ENCODE measurements at places on chromosomes 7 and 10.

GRCh38 chr10:128364631-128365030 is 238.4 kb upstream of the MKI67 start:
- no peak for DNase-seq

DNA sequence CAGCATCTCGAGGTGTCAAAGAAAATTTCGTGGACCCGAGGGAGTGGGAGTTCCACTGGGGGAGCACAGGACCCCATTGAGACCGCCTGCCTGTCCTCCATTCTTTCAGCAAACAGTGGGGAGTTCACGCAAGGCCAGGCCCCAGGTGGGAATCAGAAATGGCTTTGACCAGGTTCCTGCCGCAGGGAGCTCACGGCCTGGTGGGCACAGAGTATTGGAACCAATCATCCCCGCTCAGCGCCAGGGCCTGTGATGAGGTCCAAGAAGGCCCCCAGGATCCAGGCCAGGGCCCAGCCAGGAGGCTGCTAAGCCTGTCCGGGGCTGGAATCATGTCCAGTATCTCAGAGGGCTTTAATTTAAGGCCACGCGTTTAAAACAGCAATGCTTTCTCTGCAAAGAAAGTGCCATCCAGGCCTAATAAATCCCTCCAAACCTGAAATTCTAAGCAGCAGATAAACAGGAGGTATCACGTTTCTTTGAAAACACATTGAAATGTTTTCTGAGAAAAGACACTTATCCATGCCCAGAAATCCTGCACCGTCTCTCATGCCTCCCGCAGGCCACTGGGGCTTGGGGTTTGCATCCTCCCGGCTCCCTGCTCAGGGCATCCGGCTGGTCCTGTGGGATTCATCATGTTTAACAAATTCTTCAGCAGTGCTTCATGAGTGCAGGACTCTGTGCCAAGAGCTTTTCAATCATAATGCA is 125.7 kb downstream of the OAT start:
- DNase-seq = peak; percentile 32

DNA sequence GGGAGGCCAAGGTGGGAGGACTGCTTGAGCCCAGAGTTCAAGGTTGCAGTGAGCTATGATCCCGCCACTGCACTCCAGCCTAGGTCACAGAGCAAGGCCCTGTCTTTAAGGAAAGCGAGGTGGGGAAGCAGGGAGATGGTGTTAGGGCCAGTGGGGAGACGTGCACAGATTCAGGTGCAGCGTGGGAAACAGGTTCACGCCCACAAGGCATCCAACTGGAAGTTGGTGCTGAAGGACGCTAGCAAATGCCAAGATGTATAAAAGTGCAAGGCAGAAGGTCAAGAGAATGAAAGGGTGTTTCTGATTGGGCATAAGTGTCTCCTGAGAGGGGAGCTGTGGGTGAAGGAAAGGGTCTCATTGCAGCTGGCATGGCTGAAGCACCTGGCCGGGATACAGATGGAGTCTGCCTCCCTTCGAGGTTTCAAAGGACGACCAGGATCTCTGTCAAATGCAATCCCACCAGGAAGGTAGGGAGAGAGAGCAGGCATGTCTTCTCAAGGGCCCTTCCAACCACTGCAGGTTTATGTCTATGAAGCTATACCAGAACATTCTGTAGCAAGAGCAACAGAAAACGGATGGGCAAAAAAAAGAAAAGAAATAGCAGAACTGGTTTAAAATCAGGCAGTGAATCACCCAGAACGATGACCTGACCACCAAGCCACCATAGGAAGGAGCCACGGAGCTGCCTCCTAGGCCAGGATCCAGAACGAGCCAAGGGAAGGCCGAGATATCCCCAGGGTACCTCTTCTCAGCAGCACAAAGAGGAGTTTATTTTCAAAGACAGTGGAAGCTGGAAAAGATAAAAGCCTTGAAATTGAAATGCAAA is 43.2 kb downstream of the GSDME start:
- DNase-seq = no peak

GRCh38 chr10:73979141-73979808 is 18.6 kb upstream of the VCL start:
- DNase-seq = no peak

DNA sequence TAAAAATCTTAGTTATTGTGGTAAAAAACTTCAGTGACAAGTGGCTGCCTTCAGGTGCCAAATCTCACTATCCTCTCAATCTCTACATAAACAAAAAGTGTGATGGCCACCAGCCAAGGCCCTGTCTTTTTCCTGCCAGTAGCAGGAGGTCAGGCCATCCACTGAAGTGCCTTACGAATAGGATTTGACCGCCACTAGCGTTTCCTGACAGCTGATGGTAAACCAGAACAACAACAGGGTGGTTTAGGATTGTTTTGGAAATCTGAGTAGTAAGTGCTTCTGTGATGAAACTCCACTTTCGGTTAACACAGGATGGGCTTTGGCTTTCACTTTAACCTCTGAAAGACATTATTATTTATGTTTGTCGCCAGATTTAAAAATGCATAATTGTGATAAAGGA is 55.7 kb upstream of the OGDHL start:
- no peak for DNase-seq

- no peak for DNase-seq
Measured at GRCh38 chr7:112886208-112886607, 96.0 kb upstream of the TMEM168 start.

GRCh38 chr10:53325066-53325465 is 552.5 kb upstream of the MBL2 start:
- no peak for DNase-seq

DNA sequence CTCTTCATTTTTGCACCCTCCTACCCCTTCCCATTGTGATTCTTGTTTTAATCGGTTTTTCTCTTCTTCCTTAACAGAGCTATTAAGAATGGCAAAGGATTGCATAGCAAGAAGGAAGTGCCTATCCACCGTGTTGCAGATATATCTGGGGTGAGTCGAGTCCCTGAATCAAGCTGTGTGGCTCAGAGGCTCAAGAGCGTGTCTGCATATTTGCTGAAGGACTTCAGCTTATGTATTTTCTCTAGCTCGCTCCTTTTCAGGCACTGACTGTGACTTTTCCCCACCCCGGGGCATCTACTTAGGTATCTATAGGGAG is 126.6 kb downstream of the LRRC4 start:
- DNase-seq = no peak

DNA sequence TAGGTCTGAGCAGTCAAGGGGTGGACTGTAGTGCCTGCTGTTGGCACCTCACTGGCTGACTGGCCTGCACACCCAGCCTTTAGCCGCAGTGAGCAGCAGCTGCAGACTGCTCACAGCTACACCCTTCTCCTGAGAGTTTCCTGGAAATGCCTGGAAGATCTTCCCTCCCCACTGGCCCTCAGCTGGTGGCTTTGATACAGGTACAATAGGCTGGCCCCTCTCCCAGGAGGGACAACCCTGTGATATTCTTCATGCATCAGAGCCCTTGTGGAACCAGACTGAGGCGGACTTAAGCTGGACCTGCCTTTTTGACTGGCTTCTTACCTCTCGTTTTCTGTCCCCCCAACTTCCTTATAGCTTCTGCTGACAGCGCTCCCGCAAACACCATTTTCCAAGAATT is 6.4 kb downstream of the GCK start:
- DNase-seq = no peak

- DNase-seq = no peak
Measured at GRCh38 chr10:11293332-11293731, 275.7 kb downstream of the CELF2 start.

DNA sequence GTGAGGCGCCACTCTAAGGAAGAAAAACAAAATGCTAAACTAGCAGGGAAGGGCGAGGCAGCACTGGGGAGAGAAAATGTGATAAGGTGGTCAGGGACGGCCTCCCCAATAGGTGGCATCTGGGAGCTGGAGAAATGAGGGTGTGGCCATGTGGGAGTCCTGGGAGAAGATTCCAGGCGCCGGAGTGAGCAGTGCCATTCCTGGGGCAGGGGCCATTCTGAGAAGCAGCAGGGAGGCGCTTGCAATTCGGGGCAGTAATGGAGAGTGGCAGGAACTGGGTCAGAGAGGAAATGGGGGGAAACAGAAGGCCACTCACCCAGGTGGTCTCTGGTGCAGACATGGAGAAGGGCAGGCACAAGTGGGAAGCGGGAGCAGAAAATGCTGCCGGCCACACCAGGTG is 61.8 kb upstream of the LRRC18 start:
- DNase-seq = no peak
